NCI-H524 (cell line): ENCODE measurements at places on chromosomes 4 and X.

- DNase-seq = peak; percentile 5
Measured at GRCh38 chr4:145840162-145840768, 98.4 kb downstream of the ZNF827 start.

GRCh38 chr4:10413177-10413576, 44.0 kb downstream of the ZNF518B start:
- DNase-seq = no peak

DNA sequence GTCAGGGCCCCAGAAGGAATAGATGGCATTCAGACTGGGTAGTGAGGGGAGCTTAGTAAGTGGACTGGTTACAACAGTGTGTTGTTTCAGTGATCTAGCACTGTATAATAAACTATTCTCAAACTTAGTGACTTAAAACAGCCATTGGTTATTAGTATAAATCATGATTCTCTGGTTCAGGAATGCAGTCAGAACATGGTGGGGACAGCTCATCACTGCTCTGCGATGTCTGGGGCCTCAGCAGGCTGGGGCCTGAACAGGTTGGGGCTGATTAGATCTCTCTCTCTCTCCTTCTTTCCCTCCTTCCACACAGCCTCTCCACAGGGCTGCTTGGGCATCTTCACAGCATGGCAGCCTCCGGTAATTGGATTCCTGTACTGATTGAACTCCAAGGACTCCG, 160.4 kb downstream of the GATB start:
- DNase-seq = no peak

DNA sequence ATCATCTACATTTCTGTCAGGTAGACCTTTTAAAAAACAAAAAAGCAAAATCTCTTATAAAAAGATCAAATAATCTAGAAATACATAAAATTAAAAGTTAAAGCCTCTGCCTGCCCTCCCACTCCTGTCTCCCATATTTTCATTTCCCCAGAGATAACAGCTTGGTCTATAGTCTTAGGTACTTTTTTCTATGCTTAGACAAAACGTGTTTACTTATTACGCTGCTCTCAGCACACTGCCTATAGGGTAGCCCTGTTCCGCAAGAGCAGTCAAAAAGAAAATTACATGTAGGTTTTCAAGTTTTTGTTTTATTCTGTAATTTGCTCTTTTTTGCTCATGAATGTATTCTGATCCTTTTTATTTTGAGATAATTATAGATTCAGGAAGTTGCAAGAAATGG, 73.3 kb downstream of the TAF1 start:
- DNase-seq = no peak

- DNase-seq = no peak
Measured at GRCh38 chr4:149923736-149924135, 108.1 kb upstream of the IQCM start.

DNA sequence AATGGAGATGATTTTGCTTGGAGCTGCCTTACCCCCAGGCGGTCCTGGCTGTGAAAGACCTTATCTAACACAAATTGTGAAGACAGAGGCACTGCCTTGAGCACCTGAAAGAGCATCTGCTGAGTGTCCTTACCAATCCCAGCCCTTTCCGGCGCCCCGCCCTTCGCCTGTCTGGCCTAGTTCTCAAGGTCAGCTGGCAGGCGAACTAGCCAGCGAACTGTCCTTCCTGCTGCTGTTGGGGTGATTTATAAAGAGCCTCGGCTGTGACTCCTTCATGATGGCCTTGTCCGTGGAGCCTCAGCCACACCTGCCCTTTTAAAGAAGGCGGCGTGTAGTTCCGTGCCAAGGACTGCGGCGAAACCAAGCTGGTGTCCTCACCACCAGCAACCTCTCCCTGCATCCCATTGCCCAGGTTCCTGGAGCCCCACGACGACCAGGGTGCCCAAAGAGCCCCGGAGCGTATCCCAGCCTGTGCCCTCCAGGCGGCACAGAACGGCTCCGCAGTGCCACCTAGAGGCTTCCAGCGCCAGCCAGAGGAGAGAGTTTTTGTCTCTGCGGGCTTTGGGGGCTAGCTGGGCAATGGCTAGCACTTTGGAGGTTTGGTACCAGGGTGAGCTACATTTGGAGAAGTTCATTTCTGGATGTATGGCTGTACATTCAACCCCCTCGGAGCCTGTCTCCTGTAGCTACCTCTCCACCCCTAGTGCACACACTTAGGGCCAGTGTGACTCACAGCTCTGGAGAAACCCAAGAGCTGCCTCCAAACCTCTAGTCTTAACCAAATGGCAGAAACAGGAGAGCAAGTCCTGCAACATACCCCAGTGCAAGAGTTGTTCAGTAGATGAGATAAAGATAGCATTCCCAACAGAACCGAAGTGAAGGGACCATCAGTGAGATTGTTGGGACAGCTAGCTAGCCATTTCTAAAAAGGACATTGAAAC, 36.8 kb upstream of the VMA21 start:
- DNase-seq = peak; percentile 36

GRCh38 chrX:95919605-95920004, 765.0 kb upstream of the DIAPH2 start:
- peak; percentile 54 for DNase-seq

DNA sequence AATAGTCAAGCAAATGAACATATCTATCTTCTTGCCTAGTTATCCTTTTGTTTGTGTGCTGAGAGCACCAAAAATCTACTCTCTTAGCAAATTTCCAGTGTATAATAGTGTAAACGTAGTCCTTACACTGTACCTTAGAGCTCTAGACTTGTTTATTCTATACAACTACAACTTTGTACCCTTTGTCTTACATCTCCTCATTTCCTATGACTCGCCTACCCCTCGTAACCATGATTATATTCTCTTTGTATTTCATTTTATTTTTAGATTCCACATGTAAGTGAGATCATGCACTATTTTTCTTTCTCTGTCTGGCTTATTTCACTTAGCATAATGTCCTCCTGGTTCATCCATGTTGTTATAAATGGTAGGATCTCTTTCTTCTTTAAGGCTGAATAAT, 37.6 kb downstream of the MAGEB5 start:
- DNase-seq = no peak

DNA sequence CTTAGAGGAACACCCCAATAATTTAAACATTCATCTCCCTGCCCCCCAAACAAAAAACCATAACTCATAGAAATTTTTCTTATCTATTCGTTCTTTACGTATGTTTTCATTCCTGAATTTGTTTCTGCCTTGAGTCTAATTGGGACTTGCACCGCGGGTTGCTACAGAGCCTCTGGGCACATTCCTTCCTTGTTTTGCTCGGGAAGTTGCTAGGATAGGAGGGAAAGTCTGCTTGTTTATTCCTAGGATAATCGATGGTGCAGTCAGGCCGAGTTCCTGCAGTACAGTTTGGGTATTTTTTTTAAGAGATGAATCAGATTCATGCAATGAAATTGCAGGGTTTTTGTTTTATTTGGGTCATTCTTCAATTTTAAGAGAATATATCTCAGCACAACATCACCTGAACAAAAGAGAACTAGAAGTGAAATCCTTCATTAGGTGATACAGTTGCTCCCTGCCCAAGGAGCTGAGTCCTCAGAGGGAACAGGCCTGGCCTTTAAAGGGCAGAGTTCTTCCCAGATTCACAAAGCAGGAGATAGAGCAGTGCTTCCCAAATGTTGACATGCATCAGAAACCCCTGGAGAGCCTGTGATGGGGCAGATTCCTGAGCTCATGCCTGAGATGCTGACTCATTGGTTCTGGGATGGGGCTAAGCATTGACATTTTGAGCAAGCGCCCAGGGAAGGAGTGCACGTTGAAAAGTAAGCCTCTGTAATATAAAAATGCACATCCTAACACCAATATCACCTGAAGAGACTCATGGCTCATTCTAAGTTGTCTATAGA, 114.9 kb upstream of the FAM9B start:
- DNase-seq = no peak

DNA sequence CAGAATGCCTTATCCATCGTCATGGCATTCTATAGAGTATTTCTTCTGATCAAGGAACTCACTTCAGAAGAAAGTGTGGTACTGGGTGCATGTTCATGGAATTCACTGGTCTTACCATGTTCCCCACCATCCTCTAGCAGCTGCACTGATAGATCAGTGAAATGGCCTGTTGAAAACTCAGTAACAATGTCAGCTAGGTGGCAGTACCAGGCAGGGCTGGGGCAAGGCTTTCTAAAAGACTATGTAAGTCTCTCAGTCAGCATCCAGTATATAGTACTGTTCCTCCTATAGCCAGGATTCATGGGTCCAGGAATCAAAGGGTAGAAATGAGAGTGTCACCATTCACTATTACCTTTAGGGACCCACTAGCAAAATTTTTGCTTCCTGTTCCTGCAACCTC, 15.8 kb upstream of the LDB2 start:
- DNase-seq = peak; percentile 65

- DNase-seq = no peak
Measured at GRCh38 chr4:146342600-146343192, 128.4 kb downstream of the REELD1 start.

- DNase-seq = peak; percentile 17
Measured at GRCh38 chrX:145393702-145394235, 146.5 kb downstream of the SPANXN1 start.

GRCh38 chr4:139247241-139247640, 32.8 kb downstream of the MGARP start:
- DNase-seq = no peak

GRCh38 chrX:96556886-96557285, 127.8 kb upstream of the DIAPH2 start:
- no peak for DNase-seq

DNA sequence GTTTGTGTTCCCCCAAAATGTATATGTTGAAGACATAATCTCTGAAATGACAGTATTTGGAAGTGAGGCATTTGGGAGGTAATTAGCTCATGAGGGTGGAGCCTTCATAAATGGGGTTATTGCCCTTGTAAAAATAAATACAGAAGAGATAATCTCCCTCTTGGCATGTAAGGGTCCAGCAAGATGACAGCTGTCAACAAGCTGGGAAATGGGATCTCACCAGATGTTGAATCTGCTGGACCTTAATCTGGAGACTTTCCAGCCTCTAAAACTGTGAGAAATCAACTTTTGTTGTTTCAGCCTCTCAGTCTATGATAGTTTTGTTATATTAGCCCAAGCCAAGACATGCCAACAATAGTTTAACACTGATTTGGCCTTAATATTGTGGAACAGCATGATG, 438.2 kb upstream of the PCDH7 start:
- peak; percentile 30 for DNase-seq

- DNase-seq = no peak
Measured at GRCh38 chrX:49859491-49859890, 19.8 kb upstream of the USP27X start.

DNA sequence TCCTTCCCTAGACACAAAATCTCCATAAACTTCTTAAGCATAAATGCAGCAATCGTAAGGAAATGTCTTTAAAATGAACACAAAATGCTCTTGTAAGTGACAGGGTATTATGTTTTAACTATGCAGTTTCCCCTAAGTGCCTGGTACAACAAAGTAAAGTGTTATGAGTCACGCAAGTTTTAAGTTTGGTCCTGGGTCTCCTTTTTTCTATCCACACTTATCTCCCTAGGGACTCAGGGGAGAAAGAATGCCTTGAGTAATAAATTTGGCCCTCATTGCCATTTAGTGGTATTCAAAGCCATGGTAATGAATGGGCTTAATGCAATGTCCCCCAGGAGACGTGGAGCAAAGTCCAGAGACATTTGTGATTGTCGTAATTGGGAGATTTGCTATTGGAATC, 149.1 kb downstream of the MAGEB17 start:
- no peak for DNase-seq

DNA sequence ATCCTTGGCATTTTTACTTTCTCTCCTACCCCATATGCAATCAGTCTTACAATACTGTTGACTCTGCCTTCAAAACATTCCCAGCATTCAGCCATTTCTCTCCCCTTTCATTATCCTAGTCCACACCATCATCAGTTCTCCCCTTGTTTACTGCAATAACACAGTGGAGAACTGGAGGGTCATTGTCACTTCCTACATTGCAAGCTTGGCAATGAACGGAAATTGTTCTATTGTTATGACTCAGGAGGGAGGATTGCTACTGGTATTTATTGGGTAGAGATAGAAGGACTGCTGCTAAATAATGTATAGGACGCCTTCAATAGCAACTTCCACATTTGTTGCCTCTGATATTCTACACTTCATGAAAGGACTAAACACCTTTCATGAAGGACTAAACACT, 231.8 kb downstream of the BANK1 start:
- no peak for DNase-seq
